Fibroblast of mammary gland (primary cell): ENCODE measurements at places on chromosomes 12 and 14.
A peak's percentile ranks its signal among the peaks of the same experiment; 100 is the strongest.

- DNase-seq: no peak
Measured at GRCh38 chr14:44040561-44040960, 466.5 kb downstream of the FSCB start.

DNA sequence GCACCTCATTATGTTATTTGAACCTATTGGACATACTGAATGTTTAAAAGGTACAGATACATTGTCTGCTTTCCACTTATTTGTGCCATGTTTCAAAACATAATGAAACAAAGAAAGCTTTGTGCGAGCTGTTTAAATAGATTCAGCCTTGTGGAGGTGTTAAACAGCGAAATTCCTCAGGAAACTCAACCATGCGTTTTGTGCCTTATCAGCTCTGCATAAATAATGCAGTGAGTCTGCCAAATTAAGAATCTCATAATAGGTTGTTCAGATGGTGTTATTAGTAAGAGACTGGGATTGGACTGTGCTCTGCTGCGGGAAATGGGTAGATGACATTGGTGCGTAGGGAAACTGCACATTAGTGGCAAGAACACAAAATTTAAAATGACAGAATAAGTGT, 163.7 kb upstream of the CLEC14A start:
- no peak for DNase-seq

- DNase-seq: peak; percentile 100
Measured at GRCh38 chr12:75977952-75978671, 53.5 kb downstream of the PHLDA1 start.

DNA sequence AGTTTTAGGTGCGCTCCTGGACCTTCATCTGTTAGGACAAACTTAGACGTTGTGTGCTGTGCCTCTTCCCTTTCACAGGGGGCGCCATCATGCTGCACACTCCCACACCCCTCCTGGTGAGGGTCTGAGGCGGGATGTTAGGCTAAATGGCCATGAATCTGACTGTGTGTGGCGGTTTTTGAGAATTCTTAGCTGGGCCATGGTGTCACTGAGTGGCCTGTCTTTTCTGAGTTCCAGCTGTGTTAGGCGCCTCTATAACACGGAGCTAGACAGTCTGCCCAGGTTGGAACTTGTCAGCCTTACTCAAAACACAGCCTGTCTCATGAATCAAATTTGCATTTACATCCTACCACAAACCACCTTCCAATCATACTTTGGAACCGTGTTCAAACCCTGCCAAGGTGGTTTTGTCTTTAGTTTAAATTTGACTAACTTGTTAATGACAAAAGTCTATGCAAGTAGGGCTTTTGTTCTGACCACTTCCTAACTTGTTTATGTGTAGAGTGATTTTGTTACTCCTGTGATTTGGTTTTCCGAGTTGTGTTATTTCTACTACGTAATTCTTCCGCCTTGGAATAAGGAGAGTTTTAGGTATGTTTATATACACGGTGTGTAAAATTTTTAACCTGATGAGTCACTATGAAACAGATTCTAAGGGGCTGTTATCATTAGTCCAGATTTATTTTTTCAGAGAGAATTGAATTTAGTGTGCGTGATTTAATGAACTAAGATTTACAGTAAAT, 19.6 kb downstream of the ACVR1B start:
- DNase-seq: peak; percentile 31
